AG04450 (cell line): ENCODE measurements at places on chromosomes 4 and X. TPM values are rescaled to one million over a fixed set of nuclear protein-coding genes. Genes with fewer than 3 reads are reported as not detected.

GRCh38 chrX:68332201-68332731 is 101.0 kb downstream of the OPHN1 start:
- DNase-seq: no peak

DNA sequence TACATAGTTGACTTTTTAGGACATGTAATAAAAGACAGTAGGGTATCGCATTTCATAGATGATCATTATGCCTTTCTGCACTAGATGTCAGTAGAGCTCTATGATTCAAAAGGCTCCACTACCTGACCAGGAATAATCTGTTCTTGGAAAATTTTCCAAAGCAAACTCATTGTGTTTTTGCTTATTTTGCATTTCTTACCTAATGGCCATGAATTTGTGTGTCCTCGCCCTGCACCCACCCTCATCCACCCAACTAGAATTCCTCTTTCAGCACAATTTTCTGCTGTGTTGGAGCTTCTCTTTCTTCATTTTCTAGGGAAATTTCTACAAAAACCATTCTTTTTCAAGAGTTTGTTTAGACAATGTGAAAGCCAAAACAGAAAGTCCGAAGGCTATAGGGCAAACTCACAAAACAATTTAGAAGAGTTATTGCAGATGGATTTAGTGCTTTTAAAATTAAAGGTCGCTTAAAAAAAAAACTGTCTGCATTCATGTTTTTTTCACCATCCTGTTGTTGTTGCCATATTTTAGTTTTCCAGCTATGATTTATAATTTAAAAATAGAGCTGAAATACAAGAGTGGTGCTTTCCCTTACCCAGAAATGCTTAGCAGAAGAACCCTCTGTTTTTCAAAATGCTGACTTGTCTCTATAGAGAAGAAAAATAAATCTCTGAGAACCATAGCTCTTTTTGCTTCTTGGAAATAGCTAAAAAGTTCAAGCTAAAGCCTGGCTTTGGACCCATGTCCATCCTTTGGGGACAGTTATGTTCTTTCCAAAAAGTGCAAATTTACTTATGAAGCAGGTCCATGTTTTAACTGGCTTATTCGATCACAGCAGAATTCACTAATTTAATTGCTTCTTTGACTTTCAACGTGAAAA is 183.7 kb downstream of the SPATA18 start:
- DNase-seq: no peak

- no peak for DNase-seq
Observed at GRCh38 chr4:25013756-25014661, 16.7 kb downstream of the LGI2 start.

DNA sequence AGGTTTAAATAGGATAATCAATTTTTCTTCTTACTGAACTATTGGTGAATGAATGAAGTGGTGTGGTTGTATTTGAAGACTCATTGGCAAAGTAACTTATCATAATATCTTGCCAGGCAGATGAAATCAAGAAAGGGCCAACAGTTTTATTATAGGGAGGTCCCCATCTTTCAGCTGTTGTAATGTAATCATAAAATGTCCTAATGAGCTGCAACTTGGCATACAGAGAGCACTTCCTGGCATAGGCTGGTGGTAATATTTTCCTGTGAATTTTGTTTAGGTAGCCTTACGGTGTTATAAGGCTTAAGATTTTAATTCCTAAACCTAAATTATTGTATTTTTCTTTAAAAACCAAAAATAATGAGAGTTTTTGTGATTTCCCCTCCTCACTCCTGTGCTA is 17.5 kb downstream of the FHIP1A start:
- DNase-seq: no peak

- no peak for DNase-seq
Observed at GRCh38 chrX:31314921-31315320, 243.1 kb upstream of the FTHL17 start.

- no peak for DNase-seq
Observed at GRCh38 chr4:2871466-2871865, 27.8 kb downstream of the ADD1 start.

- no peak for DNase-seq
Observed at GRCh38 chrX:15948318-15948660, 93.7 kb upstream of the AP1S2 start.

DNA sequence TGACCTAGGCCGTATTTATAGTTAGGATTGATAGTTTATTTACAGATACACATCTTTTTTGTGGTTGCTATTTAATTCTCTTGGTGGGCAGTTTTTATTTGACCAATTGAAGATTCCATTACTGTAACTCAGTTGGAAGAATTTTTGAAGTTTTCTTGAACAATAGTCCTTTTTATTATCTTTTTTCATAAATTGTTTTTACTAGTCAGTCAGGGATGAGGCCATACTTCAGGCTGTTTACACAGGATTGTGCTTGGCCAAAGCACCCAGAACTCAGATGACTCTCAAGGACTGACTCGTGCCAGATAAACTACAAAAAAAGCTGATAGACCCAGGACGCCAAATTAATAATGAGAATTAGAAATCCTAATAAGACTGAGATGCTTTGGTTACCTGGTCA is 7.0 kb downstream of the HERC3 start:
- DNase-seq: no peak

- DNase-seq: no peak
Observed at GRCh38 chrX:37993176-37993575, 13.2 kb upstream of the SYTL5 start.

DNA sequence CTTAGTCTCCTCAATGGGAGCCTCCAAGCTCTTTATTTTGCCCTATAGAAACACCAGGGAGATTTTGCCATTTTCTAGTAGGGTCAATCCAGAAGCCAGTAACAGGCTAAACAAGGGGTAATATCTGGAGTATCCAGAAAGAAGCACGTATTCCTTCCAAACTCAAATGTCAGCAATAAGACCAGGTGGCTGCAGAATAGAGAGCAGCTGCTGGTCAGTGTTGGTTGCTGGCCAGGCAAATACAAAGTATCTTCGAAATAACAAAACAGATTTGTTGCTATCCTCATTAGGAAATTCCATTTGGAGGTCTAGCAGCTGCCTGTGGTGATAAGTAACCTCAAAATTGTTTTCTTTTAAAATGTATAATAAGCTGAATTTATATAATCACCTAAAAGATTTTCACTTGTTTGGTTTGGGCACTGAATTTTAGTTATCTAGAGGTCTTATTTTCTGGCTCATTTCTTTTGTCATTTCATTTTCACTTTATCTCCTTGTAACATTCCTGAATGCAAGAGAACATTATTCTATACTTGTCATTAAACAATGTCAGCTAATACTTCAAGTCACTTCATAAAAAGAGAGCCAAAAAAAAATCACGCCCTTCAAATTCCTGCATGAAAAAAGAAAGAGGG is 320.6 kb downstream of the DTHD1 start:
- no peak for DNase-seq

GRCh38 chr4:180827232-180828009 is 1415.8 kb upstream of the TENM3 start:
- DNase-seq: peak; percentile 2

- no peak for DNase-seq
Observed at GRCh38 chr4:157222771-157223160, 2.2 kb downstream of the GRIA2 start.

GRCh38 chrX:106783716-106784115 is 18.8 kb upstream of the TBC1D8B start:
- DNase-seq: no peak

DNA sequence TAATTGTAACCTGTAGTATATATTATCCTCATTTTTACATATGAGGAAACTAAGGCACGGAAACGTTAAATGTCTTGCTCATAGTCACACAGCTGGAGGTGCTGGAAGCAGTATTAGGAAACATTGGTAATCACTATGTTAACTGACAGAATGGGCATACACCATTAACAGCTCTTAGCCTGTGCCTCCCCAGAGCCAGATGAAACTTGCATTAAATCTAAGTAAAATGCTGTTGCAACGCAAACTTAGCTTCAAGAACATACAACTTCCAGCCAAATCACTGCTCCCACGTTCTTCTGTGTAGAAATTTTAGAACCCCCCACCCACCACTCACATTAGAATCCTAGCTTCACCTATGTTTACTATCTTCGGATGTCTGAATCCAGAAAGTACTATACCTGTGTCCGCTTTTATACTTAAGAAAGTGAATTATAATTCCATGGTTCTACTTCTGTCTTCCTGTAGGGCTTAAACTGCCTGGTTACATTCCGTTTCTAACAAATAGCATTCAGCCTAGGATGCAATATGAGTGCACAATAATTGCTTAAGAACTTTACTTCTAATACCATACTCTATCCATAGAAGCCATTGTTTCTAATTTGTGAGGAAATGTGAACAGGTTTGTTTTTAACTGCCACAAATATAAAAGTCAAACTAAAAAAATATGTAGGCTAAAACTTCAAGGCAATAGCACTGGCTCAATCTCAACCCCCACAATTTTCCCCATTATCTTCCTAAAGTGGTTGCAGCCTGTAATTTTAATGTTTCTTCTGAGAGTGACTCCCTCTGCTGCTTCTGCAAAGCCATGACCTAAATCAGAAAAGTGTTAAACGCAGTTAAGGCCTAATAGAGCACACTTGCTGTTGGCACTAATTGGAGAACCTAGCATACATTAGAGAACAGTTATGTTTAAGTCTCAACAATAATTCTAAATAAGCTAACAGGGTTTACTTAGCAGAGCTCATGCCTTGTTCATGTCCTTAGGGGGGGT is 4.4 kb downstream of the UNC5C start:
- no peak for DNase-seq

- no peak for DNase-seq
Observed at GRCh38 chrX:134599184-134599914, 58.9 kb downstream of the PLAC1 start.

- DNase-seq: no peak
Observed at GRCh38 chr4:60812811-60813210, 387.3 kb upstream of the ADGRL3 start.

GRCh38 chr4:33086331-33086925 is 2366.3 kb downstream of the PCDH7 start:
- DNase-seq: no peak

DNA sequence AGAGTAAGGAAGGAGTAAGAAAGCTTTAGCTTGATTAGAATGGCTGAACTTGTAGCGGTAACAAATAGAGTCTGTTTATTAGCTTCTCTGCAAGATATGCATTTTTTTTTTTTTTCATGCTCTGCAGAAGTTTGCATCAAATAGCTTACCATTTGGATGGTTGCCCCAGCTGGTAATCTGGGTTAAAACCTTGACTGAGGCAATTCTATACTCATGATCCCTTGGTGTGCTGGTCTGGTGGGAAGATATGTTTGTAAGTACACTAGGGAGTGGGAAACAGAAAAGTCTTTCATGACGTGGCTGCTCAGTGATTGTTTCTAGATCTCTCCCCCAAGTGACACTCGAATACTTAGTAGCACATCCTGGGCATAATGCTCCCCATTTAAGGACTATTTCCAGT is 32.1 kb downstream of the SEPTIN11 start:
- no peak for DNase-seq

DNA sequence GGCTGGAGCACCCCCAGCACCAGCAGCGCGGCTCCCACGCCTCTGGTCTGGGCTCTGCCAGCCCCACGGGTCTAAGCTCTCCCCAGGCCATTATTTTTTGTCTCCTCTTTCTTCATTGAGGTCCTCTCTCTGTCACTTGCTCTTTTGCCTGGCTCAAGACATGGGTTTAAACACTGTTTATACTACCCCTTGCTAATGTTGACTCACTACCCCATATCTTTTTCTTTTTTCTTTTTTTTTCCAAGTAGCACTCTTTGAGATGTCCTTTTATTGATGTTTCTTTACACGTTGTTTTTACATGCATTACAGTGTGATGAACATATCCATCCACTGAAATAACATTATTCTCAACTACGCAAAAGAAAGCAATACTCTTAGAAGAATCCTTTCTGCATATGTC is 1.7 kb upstream of the ERVMER34-1 start:
- no peak for DNase-seq

DNA sequence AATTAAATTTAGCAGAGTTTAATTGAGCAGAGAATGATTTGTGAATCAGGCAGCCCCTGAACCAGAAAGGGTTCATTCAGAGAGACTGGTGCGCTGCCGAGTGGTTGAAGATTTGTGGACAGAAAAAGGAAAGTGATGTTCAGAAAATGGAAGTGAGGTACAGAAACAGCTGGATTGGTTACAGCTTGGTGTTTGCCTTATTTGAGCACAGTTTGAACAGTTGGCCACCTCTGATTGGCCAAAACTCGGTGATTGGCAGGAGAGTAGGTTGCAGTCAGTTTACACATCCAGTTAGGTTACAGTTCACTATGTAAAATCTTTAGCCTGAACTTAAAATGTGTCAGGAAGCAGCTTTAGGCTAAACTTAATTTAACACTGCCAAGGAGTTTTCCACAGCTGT is 14.9 kb downstream of the MID1IP1 start:
- no peak for DNase-seq

- no peak for DNase-seq
Observed at GRCh38 chr4:153110739-153111138, 93.5 kb upstream of the TRIM2 start.

GRCh38 chr4:71026086-71026485 is 32.6 kb downstream of the DCK start:
- DNase-seq: peak; percentile 53

- DNase-seq: no peak
Observed at GRCh38 chr4:74768857-74769525, 25.3 kb downstream of the BTC start.

DNA sequence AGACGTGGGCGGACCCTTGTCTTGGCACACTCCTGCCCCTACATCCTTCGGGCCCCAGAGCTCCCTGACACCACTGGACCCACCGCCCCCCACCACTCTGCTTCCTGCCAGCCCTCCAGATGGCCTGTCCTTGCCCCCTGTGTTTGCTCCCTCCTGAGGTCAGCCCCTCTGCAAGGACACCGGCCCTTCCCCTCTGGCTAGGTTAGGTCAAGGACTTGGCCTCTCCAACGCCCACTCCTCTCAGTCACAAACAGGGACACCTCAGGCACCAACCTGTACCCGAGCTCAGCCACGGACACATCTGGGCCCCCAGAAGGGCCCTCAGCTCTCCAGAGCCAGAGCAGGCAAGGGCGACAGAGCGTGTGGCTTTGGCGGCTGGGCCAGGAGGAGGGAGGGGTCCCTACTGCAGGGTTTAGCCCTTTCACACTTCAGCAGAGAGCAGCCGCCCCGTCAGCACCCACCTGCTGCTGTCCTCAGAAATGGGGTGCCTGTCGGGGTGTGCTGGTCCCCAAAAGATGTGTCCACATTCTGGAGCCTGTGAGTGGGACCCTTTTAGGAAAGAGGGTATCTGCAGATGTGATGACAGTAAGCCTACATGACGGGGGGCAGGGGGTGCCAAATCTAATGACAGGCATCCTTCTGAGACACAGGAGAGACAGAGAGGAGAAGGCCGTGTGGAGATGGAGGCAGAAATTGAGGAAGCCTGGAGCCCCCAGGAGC is 23.5 kb upstream of the DUSP9 start:
- DNase-seq: no peak

The PDE6B gene
- polyA plus RNA-seq: 0.20 and 0.64 TPM in 2 replicates

The NPY2R gene
- not detected in 2 replicates for polyA plus RNA-seq

The ASB12 gene
- not detected in 2 replicates for polyA plus RNA-seq

The INTU gene
- polyA plus RNA-seq: 7.8 and 11.1 TPM in 2 replicates

The RHOXF1 gene
- not detected in 2 replicates for polyA plus RNA-seq

The TCP11X2 gene
- polyA plus RNA-seq: not detected in 2 replicates

The TIGD4 gene
- not detected in 2 replicates for polyA plus RNA-seq

The CT45A1 gene
- not detected in 2 replicates for polyA plus RNA-seq

The LUZP4 gene
- not detected in 2 replicates for polyA plus RNA-seq
